ENCODE measurements at places on chromosomes 16 and 17.

DNA sequence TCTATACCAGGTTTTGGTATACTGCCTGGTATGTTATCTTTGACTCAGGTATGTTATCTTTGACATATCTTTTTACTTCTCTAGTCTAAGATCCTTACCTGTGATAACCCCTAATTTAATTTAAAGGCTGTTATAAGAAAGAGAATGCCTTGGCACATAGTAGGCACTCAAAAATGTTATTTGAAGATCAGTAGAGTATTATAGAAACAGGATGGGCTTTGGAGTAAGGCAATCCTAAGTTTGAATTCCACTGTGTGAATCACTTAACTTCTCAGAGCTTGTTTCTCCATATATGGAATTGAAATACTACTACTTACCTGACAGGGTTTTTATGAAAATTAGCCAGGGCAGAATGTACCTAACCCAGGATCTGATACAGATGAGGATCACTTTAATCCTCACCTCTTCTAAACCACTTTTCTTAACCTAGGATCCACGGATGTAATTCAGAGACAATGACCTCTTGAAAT, 1.2 kb downstream of the BRIP1 start:
- no peak for DNase-seq

GRCh38 chr16:23781176-23781575, 26.4 kb downstream of the CHP2 start:
- DNase-seq = no peak

- no peak for DNase-seq
Measured at GRCh38 chr17:43465049-43465448, 18.7 kb upstream of the DHX8 start.

DNA sequence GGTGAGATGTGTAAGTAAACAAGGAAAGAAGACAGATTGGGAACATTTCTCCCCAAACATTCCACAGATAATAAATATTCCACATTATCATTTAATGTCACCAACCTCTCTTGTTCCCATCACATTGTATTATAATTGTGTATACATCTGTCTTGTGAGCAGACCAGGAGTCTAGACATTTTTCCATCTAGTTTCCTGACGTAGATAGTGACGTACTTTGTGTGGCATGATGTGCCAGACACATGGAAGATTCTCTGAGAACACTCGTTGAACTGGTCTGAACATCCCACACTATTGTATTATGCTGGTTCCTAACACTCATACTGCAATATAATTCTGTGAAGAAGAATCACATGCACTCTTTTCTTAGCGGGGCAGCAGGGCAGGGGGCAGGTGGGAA, 34.0 kb downstream of the WSB1 start:
- no peak for DNase-seq

GRCh38 chr17:72380737-72381136, 259.9 kb downstream of the SOX9 start:
- no peak for DNase-seq

DNA sequence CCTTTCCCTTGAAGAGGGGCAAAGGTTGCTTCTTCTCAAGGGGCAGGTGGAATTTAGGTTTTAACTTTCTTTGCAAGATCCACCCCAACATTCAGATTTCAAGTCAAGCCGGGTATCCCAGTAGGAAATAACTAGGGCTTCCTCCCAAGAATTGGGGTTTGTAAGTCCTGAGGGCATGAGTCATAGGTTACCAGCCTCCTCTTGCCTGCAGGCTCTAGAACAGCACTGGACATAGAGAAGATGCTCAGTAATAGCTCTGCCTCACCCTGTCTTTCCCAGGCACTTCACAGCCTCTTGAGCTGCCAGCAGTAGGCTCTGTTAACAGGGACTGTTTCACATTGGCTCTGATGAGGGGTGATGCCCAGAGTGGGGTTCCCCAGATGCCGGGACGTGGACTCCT, 35.8 kb upstream of the ZFP90 start:
- DNase-seq = no peak

DNA sequence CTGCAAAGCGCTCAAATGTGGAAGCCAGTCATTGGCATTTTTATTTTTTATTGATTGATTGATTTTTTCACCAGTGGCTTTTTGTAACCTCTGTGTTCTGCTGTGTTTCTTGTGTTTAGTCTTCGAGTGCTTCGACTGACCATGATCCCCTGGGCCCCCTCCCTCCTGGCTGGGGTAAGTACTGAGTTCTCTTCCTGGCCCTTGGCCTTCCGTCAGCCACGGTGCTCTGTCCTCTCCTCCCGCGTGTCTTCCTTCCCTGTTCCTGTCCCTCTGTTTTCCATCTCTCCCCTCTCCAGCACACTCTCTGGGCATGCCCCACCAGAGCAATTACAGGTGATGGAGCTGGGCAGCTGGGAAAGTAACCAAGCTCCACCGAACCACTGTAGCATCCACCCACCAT, 25.8 kb upstream of the CLEC18A start:
- DNase-seq = no peak

- no peak for DNase-seq
Measured at GRCh38 chr17:29958947-29959657, 17.7 kb downstream of the EFCAB5 start.

GRCh38 chr17:29007456-29007855, 1.6 kb upstream of the SEZ6 start:
- DNase-seq = no peak

Measured in hippocampal formation (tissue), 2 donors.